ENCODE measurements at places on chromosomes 4 and X.

DNA sequence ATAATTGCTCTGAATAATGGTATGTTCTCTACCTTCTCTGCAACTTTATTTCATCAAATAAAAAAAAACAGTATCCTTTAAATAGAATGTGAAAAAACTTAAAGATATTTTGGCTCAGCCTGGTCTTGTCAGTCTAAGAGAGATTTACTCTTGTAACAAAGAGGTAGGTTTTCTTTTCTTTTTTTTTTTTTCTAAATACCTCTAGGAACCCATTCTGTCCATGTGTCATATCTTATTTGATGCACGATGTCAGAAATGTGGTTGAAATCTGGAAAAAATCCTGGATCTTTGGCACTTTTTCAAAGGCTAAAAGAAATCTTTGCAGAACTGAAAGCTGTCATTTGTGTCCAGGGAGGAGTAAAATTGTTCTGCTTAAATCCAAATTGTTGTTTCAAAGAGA is 17.3 kb upstream of the FGF5 start:
- no peak for DNase-seq

GRCh38 chrX:103405009-103405333 is 28.6 kb downstream of the BEX3 start:
- no peak for DNase-seq

GRCh38 chrX:120299928-120300327 is 11.3 kb downstream of the TMEM255A start:
- DNase-seq = no peak

- no peak for DNase-seq
Measured at GRCh38 chrX:64377753-64378152, 17.5 kb downstream of the MTMR8 start.

GRCh38 chrX:130330706-130331105 is 9.0 kb upstream of the SLC25A14 start:
- peak; percentile 1 for DNase-seq

GRCh38 chr4:159105761-159106243 is 2.9 kb downstream of the RAPGEF2 start:
- DNase-seq = no peak

- DNase-seq = no peak
Measured at GRCh38 chr4:168021666-168022065, 70.7 kb upstream of the ANXA10 start.

- DNase-seq = no peak
Measured at GRCh38 chrX:153694687-153695270, 7.1 kb downstream of the SLC6A8 start.

DNA sequence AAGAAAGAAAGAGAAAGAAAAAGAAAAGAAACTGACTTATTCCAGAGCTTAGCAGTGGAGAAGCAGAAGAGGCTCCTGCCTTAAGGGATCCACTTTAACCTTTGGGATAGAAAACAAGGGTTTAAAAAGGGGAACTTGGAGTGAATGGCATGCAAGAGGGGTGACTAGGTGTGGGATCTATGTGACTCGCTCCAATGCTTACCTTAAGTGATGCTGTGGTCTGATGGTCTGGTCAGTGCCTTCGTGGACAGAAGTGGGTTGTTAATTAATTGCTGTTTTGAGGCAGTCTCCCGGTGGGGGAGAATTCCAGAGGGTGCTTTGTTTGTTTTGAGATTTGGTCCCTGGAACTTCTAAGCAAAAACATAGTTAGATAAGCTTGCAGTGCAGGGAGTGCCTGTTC is 21.1 kb upstream of the RHOXF1 start:
- DNase-seq = no peak

DNA sequence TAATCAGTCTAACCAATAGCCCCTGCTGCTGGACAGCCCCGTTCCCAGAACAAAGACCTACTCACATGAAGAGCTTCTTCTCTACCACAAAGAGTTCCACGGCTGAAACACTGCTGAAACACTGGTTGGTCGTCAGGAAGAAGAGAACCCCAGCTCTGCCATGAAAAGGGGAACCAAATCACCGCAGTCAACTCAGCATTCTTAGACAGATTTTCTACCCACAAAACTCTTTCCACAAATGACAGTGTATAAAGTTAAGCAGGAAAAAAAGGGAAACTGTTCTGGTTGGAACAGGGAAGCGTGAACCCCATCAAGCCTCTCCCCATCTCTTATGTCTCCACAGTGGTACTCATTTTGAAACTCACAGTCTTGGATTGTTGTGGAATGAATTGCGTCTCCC is 57.3 kb downstream of the ABCG2 start:
- DNase-seq = no peak

DNA sequence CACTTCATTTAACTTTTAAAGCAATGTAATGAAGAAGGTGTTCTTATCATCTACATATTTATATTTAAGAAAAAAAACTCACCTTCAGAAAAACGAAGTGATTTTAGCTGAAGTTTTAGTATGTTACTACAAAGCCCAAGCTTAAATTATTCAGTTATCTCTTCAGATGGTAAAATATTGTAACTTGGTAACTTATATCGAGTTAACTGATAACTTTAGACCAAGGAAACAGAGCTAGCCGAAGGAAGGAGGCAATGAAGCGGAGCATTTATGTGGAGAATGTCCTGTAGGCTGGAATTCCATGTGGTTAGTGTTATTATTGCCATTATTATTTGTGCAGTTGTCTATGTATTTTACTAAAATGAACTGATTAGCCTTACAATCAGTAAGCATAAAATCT is 1102.1 kb upstream of the LCORL start:
- no peak for DNase-seq

GRCh38 chr4:76981644-76982043 is 32.1 kb downstream of the SEPTIN11 start:
- DNase-seq = no peak

DNA sequence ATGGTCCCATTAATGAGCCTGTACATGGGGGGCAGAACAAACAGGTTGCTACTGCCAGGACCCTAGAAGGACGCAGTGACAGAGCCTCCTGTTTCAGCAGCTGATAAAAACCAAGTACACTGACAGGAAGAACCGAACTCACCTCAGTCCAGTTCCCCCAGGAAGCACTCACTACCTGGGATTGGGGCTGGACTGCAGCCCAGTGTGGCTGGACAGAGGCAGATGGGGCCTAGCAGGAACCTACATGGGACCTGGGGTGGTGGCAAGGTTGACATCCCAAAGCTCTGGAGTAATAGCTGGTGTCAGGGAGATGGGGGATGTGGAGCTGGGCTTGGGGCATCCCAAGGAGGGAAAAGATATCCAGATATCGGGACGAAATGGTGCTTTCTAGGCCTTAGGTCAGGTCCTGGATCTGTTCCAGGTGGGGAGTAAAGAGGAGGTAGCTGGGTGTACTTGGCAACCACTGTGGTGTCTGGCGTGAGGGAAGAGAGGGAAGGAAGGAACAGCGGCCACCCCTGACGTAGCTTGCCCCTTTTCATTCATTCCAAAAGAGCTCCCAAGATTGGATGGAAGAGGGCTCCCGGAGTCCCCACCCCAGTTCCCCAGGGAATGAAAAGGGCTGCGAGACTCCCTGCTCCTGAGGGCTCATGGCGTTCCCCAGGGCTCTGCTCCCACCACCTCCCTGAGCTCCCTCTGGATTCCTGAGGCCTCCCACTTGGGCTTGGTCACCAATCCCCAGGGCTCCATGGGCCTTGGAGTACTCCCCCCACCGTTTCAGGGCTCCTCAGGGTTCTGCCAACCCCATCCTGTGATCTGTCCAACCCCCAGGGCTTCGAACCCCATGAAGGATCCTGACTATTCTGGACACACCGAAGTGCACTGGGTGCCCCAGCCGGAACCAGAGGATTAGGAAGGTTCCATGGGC is 4.5 kb downstream of the EMD start:
- DNase-seq = no peak

DNA sequence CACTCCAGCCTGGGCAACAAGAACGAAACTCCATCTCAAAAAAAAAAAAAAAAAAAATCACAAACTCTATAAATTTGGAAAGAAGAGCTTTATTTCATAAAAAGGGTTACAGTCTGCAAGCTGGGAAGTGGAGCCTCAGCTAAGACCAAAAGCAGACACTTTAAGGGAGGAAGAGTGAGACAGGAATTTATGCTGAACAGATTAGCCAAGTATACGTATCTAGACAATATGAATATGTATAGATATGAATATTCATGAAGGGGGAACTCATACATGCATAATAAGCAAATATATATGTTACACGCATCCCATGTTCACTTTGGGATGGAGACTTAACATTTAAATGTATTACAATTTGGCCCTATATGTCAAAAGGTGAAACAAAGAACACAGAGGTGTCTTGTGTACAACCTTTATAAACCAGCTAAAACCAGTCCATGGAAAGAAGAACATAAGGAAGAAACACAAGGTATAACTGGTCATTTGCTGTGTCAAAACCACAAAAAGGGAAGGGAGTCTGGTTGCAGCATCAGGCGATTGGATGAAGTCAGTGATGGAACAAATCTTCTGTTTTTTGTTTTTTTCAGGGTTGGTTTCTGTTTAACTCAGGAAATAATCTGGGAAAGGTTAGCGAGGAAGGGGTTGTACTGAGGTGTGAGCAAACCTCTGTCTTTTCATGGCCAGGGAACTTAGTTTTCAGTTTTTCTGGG is 130.0 kb upstream of the MAOA start:
- DNase-seq = no peak

GRCh38 chr4:169810325-169811323 is 52.9 kb upstream of the HPF1 start:
- peak; percentile 40 for DNase-seq

Data from GF-D8 (cell line).